T-helper 1 cell (primary cell): ENCODE measurements at places on chromosomes 6 and 20.

- no peak for DNase-seq
Observed at GRCh38 chr6:74491844-74492374, 713.9 kb downstream of the COL12A1 start.

DNA sequence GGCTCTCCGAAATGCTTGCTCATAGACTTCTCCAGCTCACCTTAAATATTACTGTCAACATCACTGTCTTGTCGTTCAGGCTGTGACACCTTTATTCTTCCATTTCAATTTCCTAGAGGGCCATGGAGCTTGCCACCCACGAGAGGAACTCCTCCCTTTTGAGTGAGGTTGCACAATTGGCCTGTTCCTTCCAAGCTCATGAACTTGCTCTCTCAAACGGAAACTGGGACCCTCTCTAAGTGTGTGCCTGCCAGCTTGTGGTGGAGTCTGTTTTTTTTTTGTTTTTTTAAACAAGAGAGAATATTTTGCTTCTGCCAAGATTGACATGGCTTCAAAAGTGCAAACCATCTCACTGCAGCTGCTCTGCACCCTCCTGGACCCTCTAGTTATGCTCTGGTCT, 19.3 kb upstream of the IYD start:
- DNase-seq: no peak

DNA sequence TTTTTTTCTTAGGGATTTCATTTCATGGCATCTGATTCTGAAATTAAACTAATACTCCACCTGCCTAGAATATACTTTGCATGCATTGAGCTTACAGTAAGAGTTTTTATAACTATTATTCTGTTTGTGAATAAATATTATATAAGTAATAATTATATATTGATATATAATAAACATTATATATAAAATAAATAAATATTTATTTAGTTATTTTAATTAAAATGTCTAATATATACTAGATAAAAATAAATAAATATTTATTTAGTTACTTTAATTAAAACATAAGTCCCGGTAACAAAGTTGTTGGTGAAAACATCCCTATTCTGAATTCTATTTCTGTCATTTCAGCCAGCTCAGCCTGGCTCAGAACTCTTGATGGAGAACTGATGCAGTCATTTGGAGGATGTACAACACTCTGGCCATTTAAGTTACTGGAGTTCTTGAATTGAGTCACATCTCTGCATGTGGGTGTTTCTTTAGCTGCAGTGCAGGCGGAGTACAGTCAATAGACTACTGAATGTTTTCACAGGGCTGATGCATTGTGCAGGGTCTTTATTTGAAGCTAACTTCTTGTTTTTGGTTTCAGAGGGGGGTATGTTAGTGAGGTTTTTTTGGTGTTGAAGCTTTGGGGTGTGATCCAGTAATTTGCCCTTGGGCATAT, 508.9 kb upstream of the ADGRB3 start:
- no peak for DNase-seq

DNA sequence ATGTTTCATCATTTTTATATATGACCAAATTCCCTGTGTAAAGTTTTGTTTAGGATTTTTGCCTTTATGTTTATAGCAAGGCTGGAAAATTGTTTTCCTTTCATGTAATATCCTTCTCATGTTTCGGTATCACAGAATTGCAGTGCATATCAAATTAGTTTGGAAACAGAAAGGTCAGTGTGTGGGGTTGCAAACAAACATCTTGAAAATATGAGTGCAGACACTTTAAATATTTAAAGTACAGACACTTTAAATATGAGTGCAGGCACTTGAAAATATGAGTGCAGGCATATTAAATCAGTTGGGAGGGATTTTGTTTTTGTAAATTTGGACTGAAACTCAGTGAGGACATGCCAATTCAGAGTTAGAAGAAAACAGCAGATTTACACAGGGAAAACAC, 6.5 kb downstream of the SLPI start:
- DNase-seq: no peak

DNA sequence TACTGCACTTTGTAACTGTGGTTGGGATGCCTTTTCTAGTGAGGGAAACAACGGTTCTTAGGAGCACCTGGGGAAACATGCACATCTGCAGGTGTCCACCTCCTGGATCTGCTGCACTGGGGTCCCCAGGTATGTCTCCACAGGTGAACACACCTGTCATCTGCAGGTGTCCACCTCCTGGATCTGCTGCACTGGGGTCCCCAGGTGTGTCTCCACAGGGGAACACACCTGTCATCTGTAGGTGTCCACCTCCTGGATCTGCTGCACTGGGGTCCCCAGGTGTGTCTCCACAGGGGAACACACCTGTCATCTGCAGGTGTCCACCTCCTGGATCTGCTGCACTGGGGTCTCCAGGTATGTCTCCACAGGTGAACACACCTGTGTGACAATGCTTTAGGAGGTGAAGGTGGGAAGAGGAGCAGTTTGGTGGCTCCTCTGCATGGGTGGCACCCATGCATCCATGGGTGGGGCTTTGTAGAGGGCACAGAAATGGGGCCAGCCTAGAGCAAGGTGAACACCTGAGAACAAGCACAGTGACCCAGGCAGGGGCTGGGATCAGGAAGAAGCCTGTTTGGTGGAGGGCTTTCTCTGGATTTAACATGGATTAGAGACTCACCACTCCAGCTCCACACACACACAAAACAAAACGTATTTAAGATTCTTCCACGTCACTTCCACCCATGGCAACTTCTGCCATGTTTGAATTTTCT, 206.0 kb upstream of the CDH4 start:
- DNase-seq: no peak
